ENCODE measurements at places on chromosomes 16 and 17. TPM values are rescaled to one million over a fixed set of nuclear protein-coding genes. Genes with fewer than 3 reads are reported as not detected.
A peak's percentile ranks its signal among the peaks of the same experiment; 100 is the strongest.

DNA sequence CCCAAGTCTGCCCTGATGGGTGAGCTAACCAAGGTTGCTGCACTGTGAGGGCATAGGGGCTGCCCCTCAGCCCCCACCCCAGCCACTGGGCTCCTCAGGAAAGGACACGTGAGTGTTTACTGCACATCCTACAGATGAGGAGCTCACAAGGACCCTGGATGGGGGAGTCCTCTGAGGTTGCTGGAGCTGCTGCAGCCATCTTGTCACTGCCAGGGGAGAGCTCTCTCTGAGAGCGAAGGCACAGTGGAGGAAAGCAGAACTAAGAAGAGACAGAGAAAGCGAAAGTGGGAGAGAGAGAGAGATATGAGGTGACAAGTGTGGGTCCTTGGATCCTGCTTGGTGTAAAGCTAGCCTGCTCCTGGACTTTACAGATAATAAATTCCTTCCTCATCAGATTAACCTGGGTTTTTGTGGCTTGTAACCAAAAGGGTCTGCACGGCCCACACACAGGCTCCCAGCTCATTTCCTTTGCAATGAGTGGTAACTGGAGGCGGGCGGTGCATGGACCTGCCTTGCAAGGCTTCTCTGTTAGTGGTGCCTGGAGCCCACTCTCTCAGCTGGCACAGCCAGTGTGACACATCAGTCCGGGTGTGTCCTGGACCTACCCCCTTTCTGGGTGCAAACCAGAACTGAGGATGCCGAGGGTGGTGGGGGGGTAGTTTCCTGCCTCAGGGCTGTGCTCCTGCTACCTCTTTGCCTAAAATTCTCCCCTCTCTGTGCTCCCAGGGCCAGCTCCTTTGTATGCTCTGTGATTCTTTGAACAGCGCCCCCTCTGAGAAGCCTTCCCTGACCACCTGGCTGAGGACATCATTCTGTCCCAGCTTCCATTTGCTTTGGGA is 14.2 kb downstream of the SNX20 start:
- DNase-seq: no peak

Gene TMEM101
- total RNA-seq: 36.6 TPM

- no peak for DNase-seq
Observed at GRCh38 chr17:14304222-14304772, 3.4 kb downstream of the HS3ST3B1 start.

- DNase-seq: no peak
Observed at GRCh38 chr16:29875206-29875605, 12.2 kb upstream of the CDIPT start.

DNA sequence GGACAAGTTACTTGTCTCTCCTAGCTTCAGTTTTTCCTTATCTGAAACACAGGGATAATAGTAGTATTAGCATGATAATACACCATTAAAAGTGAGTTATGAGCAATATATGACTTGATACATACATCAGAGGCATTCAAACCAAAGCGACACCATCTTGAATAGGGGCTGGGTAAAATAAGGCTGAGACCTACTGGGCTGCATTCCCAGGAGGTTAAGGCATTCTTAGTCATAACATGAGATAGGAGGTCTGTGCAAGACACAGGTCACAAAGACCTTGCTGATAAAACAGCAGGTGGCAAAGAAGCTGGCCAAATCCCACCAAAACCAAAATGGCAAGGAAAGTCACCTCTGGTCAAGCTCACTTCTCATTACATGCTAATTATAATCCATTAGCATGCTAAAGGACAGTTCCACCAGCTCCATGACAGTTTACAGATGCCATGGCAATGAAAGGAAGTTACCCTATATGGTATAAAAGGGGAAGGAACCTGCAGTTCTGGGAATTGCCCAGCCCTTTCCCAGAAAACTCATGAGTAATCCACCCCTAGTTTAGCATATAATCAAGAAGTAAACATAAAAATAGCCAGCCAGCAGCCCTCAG is 37.2 kb upstream of the HS3ST3A1 start:
- DNase-seq: peak; percentile 23

DNA sequence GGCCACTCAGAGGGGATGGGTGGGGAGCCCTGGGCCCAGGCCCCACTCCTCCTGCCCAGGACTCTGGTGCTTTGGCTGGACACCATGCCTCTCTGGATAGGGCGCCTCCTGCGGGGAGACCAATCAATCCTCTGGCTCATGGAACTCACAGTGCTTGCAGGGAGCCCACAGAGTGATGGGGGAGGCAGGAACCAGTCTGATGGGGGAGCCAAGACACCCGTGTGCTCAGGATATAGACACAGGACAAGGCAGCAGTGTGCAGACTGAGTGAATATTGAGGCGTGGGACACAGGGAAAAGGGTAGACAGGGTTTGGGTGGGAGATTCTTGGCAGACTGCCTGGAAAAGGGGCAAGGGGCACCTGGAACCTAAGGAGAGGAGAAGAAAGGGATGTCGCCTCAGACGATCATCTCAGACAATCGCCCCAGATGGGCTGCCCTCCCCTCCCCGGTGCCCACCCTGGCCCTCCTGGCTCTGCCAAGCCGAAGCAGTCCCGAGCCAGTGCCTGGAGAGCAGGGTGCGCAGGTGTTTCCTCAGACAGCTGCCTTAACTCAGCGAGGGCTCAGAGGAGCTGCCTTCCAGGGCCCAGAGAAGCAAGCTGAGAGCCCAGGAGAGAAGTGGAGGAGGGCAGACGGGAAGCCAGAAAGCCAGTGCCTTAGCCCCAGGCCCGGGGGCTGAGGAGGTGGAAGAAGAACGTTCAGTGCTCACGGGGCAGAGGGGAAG is 37.4 kb upstream of the DLX4 start:
- DNase-seq: no peak

- no peak for DNase-seq
Observed at GRCh38 chr16:70434484-70435260, 4.2 kb downstream of the ST3GAL2 start.
